AML-193 (cell line): ENCODE measurements at places on chromosomes 1 and 21.

DNA sequence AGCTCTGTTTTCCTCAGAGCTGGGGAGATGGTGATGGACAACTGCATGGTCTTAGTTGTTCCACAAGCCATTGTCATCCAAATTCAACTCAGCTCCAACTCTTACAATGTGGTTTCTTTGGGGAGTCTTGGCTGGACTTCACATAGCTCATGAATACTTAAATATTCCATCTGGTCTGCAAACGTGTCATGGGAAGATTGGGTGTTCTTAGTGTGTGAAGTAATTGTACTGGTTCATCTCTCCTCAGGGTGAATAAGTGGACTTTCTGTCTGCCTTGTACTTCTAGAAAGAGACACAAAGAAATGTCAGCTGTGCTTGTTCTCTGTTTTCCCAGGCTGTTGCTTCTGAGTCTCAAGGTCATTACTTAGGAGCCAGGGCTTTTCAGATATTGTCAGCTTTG lies 106.6 kb downstream of the VPS13D start:
- no peak for DNase-seq

GRCh38 chr1:30037251-30038118 lies 685.9 kb downstream of the MATN1 start:
- no peak for DNase-seq

- no peak for DNase-seq
These were observed 28.5 kb upstream of the USP24 start for GRCh38 chr1:55243655-55244054.

- DNase-seq: no peak
These were observed 50.5 kb downstream of the EPHB2 start for GRCh38 chr1:22761101-22761500.

DNA sequence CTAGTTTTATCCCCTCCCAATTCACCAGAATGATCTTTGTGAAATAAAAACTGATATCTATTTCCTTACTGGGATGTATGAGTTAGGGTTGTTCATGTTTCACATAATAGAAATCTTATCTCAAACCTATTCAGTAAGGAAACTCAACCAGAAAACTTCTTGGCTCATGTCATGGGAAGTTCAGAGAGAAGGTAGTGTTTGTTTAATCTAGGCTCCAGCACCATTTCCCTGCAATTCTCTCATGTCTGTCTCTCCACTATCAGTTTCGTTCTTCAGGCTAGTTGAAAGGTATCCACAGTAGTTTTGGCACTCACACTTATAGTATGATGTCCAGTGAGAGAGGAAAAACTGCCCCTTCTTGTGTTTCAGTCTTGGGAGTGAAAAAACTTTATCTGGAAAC lies 34.6 kb upstream of the UHMK1 start:
- no peak for DNase-seq

GRCh38 chr1:19639999-19640362 lies 4.1 kb upstream of the NBL1 start:
- DNase-seq: no peak

DNA sequence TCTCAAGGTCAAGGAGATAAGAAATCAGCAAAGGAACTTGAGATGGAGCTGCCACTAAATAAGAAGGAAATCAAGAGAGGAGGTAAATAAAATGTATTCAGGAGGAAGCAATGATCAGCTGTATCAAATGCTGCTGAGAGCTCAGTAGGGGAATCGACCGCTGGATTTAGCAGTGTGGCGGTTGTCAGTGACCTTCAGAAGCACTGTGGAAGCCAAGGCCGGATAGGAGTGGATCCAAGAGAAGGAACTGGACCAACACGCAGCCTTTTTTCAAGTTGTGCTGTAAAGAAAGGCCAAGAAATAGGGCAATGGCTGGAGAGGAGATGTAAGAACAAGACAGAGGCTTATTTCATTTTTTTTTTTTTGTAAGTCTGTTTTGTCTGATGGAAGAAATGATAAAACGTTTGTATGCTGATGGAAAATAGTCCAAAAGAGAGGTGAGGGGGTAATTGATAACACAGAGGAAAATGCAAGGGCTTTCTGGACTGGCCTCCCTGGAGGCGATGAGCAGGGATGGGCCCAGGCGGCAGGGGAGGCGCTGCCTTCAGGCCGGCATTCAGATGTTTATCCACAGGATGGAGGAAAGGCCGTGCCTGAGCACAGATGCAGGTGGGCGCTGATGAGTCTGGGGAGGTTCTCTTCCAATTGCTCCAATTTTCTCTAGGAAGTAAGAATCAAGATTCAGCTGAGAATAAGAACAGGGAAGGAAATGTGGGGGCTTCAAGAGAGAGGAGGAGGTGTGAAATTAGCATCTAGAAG lies 17.5 kb upstream of the FAM43B start:
- DNase-seq: no peak
